SJSA1 (cell line): ENCODE measurements at places on chromosomes 5 and 9. TPM values are rescaled to one million over a fixed set of nuclear protein-coding genes. Genes with fewer than 3 reads are reported as not detected.
A peak's percentile ranks its signal among the peaks of the same experiment; 100 is the strongest.

The PPIC gene
- 131 and 133 TPM in 2 replicates for total RNA-seq

The C5orf58 gene
- not detected in 2 replicates for total RNA-seq

The IFNA16 gene
- not detected in 2 replicates for total RNA-seq

The TMEM8B gene
- 1.4 and 2.8 TPM in 2 replicates for total RNA-seq

The SLC6A18 gene
- total RNA-seq, result not detected in 2 replicates

The TPPP gene
- total RNA-seq, result not detected in 2 replicates

The SPINK13 gene
- not detected in 2 replicates for total RNA-seq

The FAM221B gene
- total RNA-seq, result not detected in 2 replicates

The FOXD4L6 gene
- not detected in 2 replicates for total RNA-seq

The IRX2 gene
- 16.4 and 16.7 TPM in 2 replicates for total RNA-seq

The TLX3 gene
- not detected in 2 replicates for total RNA-seq

The CORO2A gene
- total RNA-seq, result 0.16 TPM in 2 replicates

The LCN15 gene
- not detected in 2 replicates for total RNA-seq

DNA sequence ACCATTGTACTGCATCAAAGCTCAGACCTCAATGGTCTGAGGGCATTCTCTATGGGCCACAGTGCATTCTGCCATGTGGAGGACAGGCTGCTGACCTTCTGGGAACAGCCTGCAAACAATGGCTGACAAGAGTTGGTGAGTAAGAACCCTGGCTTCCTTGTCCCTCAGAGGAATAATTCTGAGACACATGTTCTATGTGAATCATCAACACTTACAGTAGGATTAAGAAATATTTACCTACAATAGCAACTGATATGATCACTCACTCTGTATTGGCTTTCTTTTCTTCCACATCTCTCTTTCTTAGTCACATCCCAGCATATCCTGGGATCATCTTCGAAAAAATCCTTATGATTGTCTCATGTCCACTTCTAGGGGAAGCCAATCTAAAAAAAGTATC, 306.5 kb upstream of the ITGA1 start:
- no peaks in the 10 kb centered on the region for H3K4me1 ChIP-seq
- H3K36me3 ChIP-seq, result no peaks in the 10 kb centered on the region
- no peaks in the 10 kb centered on the region for H3K27me3 ChIP-seq
- no peak for DNase-seq
- H3K4me3 ChIP-seq, result no peak overlapping the region

GRCh38 chr5:171308453-171309275, at the start of gene TLX3:
TSS of gene TLX3 (plus strand) at chr5:171309248. CDS start at chr5:171309366, 118 bp downstream.
- H3K4me1 ChIP-seq, result peaks cover 8% of the 10 kb centered on the region
- no peaks in the 10 kb centered on the region for H3K36me3 ChIP-seq
- DNase-seq, result no peak
- H3K27ac ChIP-seq, result no peak within 1 kb of the TSS

DNA sequence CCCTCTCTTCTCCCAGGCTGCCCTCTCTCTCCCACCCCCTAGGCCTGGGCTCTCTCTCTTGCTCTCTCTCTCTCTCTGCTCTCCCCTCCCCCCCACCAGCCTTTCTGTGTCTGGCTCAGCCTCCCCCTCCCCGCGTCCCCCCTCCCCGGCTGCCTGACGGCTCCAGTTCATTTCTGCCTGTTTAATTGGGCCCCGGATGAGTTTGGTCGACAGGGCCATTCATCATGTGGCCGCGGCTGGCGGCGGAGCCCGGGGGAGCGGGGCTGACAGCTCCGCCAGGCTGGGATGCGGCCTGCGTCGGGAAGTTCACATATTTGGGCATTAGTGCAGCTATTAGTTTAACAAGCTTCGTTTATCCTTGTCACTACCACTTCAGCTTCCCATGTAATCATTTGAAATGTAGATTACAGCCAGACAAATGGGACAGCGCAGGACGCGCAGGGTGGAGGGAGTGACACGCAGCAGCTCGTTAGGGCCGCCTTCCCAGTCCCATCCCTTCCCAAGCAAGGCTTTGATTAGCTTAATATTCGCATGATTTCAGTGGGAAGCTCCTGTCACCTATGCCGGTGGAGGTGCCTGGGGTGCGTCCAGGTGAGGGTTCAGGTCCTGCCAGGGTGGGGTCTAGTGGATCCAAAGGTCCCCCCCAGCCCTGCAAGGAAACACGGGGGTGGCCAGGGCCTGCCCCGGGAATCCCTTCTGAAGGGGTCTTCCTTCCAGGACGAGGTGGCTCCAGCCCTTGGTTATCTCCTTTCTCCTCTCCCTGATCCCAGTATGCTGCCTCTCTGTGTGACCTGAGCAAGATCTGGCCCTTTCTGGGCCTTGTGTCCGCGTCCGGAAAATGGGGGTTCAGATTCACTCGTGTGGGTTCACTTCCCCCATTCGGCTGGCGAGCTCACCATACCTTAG, 214.8 kb downstream of the PAX5 start:
- no peak overlapping the region for H3K27ac ChIP-seq
- H3K4me1 ChIP-seq, result no peaks in the 10 kb centered on the region
- DNase-seq, result no peak
- no peaks in the 10 kb centered on the region for H3K36me3 ChIP-seq
- H3K4me3 ChIP-seq, result no peak overlapping the region

DNA sequence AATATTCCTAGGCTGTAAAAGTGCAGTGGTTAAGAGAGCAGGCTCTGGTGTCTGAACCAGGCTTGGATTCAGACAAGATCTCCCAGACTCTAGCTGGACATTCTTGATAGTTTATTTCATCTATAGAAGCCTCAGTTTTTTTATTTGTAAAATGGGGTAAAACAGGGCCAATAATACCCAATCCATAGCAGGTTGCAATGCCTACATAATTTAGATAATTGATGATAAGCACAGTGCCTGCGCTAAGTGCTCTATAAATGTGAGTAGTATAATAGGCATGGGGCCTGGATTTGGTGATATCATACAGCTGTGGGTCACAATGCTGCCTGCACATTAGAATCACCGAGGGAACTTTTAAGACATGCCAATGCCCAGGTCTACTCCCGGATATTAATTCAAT, 603.5 kb downstream of the ISL1 start:
- H3K36me3 ChIP-seq, result no peaks in the 10 kb centered on the region
- no peaks in the 10 kb centered on the region for H3K4me1 ChIP-seq
- H3K27ac ChIP-seq, result no peak overlapping the region
- no peaks in the 10 kb centered on the region for H3K27me3 ChIP-seq
- DNase-seq, result no peak

GRCh38 chr5:132268769-132269551, 11.5 kb downstream of the PDLIM4 start:
- no peak overlapping the region for H3K4me3 ChIP-seq
- peaks cover 91% of the 10 kb centered on the region for H3K36me3 ChIP-seq
- peak overlapping the region; percentile 92 for H3K27ac ChIP-seq

DNA sequence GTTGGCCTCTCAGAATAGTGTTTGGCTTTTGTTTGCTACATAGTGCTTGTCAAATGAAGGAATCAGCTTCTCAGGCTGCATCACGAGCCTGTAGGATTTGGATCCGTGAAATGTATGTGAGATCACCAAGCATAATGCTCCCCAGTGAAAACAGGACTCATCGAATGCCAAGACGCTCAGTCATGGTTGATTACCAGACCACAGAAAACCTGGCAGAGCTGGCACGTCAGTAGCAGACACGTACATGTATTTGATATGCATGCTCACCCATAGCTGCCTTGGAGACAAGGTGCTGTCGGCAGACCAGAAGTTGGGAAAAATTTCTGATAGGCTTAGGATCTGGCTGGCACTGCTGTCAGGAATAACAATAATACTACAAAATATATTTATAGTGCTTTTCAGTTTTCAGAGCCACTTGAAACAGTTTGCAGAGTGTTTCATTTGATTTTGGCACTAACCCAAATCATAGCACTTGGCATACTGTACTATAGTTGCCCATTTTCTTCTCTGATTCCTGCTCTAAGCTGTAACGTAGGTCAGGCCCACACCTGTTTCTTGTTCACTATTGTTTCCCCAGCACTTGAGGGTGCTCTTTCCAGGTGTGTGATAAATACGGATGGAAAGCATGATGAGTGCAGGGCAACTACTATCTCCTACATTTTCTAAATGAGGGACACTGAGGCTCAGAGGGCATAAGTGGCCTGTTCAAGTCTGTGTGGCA, 226.1 kb downstream of the NR3C1 start:
- H3K27me3 ChIP-seq, result no peaks in the 10 kb centered on the region
- H3K36me3 ChIP-seq, result 0 out of 2 replicates have a peak, but pooled peaks cover under 1% of the 10 kb centered on the region
- no peak overlapping the region for H3K4me3 ChIP-seq
- peaks cover 22% of the 10 kb centered on the region for H3K4me1 ChIP-seq

DNA sequence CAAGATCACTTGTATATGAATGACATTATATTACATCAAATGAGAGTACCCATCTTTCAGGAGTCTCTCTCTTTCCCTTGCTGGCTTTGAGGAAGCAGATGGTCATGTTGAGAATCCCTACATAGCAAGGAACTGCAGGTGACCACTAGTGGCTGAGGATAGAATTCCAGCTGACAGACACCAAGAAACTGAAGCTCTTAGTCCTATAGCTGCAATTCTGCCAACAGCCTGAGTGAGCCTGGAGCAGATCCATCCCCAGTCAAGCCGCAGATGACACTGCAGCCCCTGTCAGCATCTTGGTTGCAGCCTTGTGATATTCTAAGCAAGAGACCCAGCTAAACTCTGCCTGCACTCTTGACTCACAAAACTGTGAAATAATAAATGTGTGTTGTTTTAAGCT, 531.5 kb downstream of the CSNK1G3 start:
- no peak overlapping the region for H3K4me3 ChIP-seq
- H3K27me3 ChIP-seq, result no peaks in the 10 kb centered on the region
- DNase-seq, result no peak
- H3K27ac ChIP-seq, result no peak overlapping the region
- H3K4me1 ChIP-seq, result no peaks in the 10 kb centered on the region
- no peaks in the 10 kb centered on the region for H3K36me3 ChIP-seq

DNA sequence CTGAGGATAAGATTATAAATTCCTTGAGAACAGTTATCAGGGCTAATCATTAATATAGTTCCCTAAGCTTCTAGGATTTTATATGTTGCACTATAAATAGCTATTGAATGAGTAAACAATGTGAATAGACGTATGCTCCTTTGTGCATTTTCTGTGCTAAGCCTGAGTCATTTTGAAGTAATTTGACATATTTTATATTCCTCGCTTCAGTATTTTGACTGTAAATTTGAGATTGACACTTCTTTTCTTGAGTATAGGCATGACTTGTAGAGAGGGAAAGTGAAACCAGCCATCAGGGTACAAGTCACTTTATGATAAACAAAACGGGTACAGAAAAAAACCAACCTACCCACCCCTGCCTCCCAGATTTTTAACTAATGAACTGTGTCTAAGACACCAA, 367.7 kb upstream of the PRR16 start:
- H3K4me1 ChIP-seq, result peaks cover 4% of the 10 kb centered on the region; the same call in 1 of the 2 replicates
- H3K4me3 ChIP-seq, result peak overlapping the region; percentile 18
- no peaks in the 10 kb centered on the region for H3K36me3 ChIP-seq
- H3K27ac ChIP-seq, result peak overlapping the region; percentile 40
- no peak for DNase-seq
- H3K27me3 ChIP-seq, result no peaks in the 10 kb centered on the region

- no peaks in the 10 kb centered on the region for H3K27me3 ChIP-seq
- no peak overlapping the region for H3K4me3 ChIP-seq
- H3K27ac ChIP-seq, result no peak overlapping the region
- no peaks in the 10 kb centered on the region for H3K4me1 ChIP-seq
- DNase-seq, result no peak
Observed at GRCh38 chr9:18428661-18429060, 45.3 kb upstream of the ADAMTSL1 start.

- no peaks in the 10 kb centered on the region for H3K36me3 ChIP-seq
- no peak overlapping the region for H3K4me3 ChIP-seq
- no peak overlapping the region for H3K27ac ChIP-seq
- DNase-seq, result no peak
- H3K4me1 ChIP-seq, result peaks cover 10% of the 10 kb centered on the region
Observed at GRCh38 chr5:76404223-76405211, 1.4 kb downstream of the IQGAP2 start.

- no peaks in the 10 kb centered on the region for H3K27me3 ChIP-seq
- H3K4me1 ChIP-seq, result no peaks in the 10 kb centered on the region
- H3K4me3 ChIP-seq, result no peak overlapping the region
- H3K27ac ChIP-seq, result no peak overlapping the region
- no peaks in the 10 kb centered on the region for H3K36me3 ChIP-seq
Observed at GRCh38 chr9:12185856-12186255, 507.3 kb upstream of the TYRP1 start.

GRCh38 chr5:160083501-160083900, 35.7 kb downstream of the PWWP2A start:
- H3K27me3 ChIP-seq, result no peaks in the 10 kb centered on the region
- peaks cover 45% of the 10 kb centered on the region for H3K4me1 ChIP-seq
- DNase-seq, result peak; percentile 81
- H3K36me3 ChIP-seq, result peaks cover 21% of the 10 kb centered on the region
- no peak overlapping the region for H3K4me3 ChIP-seq

DNA sequence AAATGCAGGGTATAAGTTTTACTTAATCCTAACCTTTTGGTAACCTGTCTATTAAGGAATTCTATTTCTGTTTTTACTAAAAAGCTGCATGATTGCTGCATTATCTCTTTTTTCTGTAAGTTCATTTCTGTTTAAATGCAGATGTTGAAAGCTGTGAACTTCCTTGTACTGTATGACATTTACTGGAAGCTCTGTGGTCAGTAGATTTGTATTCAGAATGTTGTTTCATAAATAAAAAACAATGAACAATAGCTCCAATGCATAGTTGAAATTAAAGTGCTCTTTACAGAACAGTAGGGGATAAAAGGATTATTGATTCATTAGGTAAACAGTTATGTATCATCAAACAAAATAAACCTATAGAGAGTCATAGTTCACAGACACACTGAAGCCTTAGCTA, 46.5 kb upstream of the FKTN start:
- H3K4me3 ChIP-seq, result no peak overlapping the region
- H3K36me3 ChIP-seq, result peaks cover 8% of the 10 kb centered on the region
- no peaks in the 10 kb centered on the region for H3K27me3 ChIP-seq
- no peak overlapping the region for H3K27ac ChIP-seq

DNA sequence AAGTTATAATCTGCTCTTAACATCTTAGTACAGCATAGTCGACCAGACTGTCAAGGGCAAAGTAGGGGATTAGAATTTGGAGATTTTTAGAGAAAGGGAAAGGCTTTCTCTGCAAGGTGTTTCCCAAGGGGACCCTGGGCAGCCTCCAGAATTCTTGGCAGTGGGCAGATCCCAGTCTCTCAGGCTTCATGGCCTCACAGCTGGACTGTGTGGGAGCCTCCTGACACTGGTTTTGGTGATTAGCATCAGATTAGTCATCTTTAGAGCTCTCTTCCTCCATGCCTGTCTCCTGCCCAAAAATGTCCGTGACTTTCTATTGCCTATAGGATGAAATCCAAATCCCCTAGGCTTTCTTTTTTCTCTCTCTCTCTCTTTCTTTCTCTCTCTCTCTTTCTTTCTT, 370.7 kb downstream of the ZSWIM6 start:
- no peaks in the 10 kb centered on the region for H3K27me3 ChIP-seq
- no peak for DNase-seq
- H3K36me3 ChIP-seq, result no peaks in the 10 kb centered on the region
- no peak overlapping the region for H3K27ac ChIP-seq

GRCh38 chr5:72040513-72040912, 66.8 kb upstream of the MAP1B start:
- no peak overlapping the region for H3K27ac ChIP-seq
- H3K4me3 ChIP-seq, result no peak overlapping the region
- H3K4me1 ChIP-seq, result no peaks in the 10 kb centered on the region
- no peaks in the 10 kb centered on the region for H3K36me3 ChIP-seq
- H3K27me3 ChIP-seq, result no peaks in the 10 kb centered on the region
- no peak for DNase-seq
